Epithelial cell of umbilical artery (primary cell): ENCODE measurements at places on chromosomes 12 and 14. TPM values are rescaled to one million over a fixed set of nuclear protein-coding genes. Genes with fewer than 3 reads are reported as not detected.

Gene SLC38A4
- total RNA-seq: 0.65 TPM in 1 of 2 replicates, not detected in the other

Gene ACACB
- 0.32 and 2.3 TPM in 2 replicates for total RNA-seq

Gene SRRM4
- total RNA-seq: not detected in 2 replicates

Gene SERPINA3
- 0.61 TPM in 1 of 2 replicates, not detected in the other for total RNA-seq

Gene COQ6
- 15.5 and 18.8 TPM in 2 replicates for total RNA-seq

Gene DLGAP5
- 63.7 and 74.5 TPM in 2 replicates for total RNA-seq

Gene IL22
- total RNA-seq: not detected in 2 replicates

Gene FERMT2
- total RNA-seq: 94.8 and 97.1 TPM in 2 replicates

Gene HSPA2
- 2.9 and 3.6 TPM in 2 replicates for total RNA-seq

Gene WASHC3
- 50.7 and 53.6 TPM in 2 replicates for total RNA-seq

Gene COQ5
- total RNA-seq: 34.8 and 51.8 TPM in 2 replicates

Gene OR4K2
- total RNA-seq: not detected in 2 replicates

Gene TM9SF1
- 48.7 and 71.6 TPM in 2 replicates for total RNA-seq

Gene LRP1-AS
- total RNA-seq: not detected in 2 replicates

Gene IGF1
- total RNA-seq: not detected in 2 replicates

Gene IAPP
- not detected in 2 replicates for total RNA-seq

Gene STAC3
- 0.30 and 0.32 TPM in 2 replicates for total RNA-seq

Gene ANKRD33
- total RNA-seq: 0.15 and 0.32 TPM in 2 replicates

Gene ASB2
- not detected in 2 replicates for total RNA-seq

Gene RFX4
- not detected in 2 replicates for total RNA-seq

Gene WSCD2
- not detected in 2 replicates for total RNA-seq
